ENCODE measurements at places on chromosomes 16 and 17. TPM values are rescaled to one million over a fixed set of nuclear protein-coding genes. Genes with fewer than 3 reads are reported as not detected.
A peak's percentile ranks its signal among the peaks of the same experiment; 100 is the strongest.

GRCh38 chr16:74291577-74292208 lies 4.9 kb upstream of the PSMD7 start:
- H3K4me3 ChIP-seq = no peak overlapping the region
- H3K4me1 ChIP-seq = no peaks in the 10 kb centered on the region

Gene RCVRN
- not detected for total RNA-seq

DNA sequence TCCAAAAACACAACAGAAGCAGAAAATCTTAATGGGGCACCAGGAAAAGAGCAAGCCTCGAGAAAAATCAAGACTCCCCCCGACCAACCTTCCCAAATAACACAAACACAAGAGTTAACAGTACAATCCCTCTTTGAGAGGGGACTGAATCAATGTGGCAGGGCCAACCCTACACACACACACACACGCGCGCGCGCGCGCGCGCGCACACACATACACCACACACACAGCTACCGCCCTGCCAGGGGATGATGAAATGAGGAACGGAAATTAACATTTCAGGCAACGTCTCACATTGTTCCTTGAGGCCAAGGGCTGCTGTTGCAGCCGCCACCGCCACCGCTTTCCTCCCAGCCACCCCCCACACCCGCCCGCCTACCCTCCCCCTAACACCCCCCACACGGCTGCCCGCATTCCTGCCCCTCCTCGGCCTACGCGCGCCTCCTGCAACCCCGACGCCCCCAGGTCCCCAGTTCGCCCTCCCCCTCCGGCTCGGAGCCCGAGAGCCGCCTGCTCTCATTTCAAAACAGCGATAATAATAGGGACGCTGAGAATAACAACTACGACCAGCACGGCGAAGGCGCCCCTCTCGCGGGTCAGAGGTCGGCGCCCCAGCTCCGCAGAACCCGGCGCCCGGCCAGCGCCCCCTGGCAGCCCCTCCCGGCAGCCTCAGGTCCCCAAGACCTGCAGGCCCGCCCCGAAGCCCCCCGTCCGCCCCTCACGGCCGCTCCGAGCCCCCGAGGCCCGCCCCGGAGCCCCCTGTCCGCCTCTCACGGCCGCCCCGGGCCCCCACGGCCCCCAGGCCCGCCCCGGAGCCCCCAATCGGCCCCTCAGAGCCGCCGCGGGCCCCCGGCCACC lies 1.1 kb downstream of the ANKRD11 start:
- peaks cover 3% of the 10 kb centered on the region for H3K4me1 ChIP-seq
- H3K27ac ChIP-seq = no peak overlapping the region
- H3K27me3 ChIP-seq = no peaks in the 10 kb centered on the region

DNA sequence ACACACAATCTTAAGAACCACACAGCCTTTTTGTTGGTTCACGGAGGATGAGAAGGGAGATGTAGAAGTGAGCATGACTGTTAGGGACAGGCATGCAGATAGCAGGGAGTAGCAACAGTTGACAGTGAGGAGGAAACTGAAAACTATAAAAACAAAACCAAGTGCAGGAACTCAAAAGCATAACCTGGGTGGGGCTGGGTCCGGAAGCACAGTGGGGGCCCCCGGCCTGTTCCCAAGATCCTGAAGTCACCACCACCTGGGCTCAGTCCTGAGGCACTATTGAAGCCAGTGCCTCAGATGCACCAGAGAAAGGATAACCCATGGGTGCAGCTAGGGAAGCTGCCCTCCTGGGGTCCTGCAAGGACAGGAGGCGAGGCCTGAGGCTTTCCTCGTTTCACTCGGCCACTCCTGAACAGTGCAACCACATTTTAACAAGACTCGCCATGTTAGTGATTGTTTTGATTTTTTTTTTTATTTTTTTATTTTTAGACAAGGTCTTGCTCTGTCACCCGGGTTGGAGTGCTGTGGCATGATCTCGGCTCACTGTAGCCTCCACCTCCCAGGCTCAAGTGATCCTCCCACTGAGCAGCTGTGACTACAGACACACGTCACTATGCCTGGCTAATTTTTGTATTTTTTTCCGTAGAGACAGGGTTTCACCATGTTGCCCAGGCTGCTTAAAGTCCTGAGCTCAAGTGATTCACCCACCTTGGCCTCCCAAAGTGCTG lies 27.7 kb upstream of the CBX4 start:
- H3K4me1 ChIP-seq = no peaks in the 10 kb centered on the region
- no peaks in the 10 kb centered on the region for H3K36me3 ChIP-seq
- no peaks in the 10 kb centered on the region for H3K27me3 ChIP-seq
- no peak for DNase-seq

Gene B4GALNT2
- not detected for total RNA-seq

DNA sequence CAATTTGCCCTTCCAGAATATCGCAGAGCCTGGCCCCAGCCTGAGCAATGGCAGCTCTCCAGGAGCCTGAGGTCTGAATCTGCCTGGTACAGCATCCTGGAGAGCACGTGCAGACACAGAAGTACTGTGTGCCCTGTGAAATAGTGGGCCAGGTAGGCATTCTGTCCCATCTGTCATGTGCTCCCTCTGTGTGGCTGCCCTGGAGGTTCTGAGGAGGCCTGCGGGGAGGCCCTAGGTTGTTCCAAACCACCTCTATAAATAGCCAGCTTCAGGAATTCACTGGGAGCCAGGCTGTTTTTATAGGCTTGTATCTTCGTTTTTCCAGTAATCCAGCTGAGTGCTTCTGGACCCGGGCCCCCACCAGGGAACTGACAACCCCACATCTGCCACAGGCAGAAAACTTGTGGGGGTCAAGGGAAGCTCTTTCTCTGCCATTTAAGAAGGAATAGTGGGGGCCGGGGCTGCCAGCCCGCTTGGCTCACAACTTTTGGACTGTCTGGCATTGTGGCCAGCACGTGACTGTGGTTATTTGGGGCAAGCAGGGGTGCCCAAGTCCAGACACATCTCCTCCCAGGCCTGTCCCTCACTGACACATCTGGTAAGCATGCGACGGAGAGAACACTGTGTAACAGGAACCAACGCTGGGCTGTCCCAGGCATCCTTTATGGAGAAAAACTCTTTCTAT lies 356.3 kb upstream of the TNRC6C start:
- no peak overlapping the region for H3K4me3 ChIP-seq
- H3K4me1 ChIP-seq = no peaks in the 10 kb centered on the region

DNA sequence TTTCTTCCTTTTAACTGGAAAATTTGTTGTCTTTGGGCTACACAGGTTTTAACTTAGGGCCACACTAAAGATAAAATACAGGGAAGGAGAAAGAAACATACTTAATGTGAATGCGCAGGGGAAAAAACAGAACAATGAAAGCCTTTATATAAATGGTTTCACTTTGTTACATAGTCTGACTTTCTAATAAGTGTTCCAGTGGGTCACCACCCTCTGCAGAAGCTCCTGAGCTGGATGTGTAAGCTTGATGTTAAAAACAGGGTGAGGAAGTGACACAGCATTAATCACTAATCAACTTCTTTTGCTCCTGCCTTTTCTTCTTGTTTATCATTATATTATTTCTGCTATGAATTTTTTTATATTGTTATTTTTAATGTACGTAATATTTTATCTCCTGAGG lies 445.6 kb upstream of the CA10 start:
- DNase-seq = no peak
- no peak overlapping the region for H3K27ac ChIP-seq
- no peak overlapping the region for H3K4me3 ChIP-seq
- no peaks in the 10 kb centered on the region for H3K27me3 ChIP-seq
- H3K4me1 ChIP-seq = no peaks in the 10 kb centered on the region

GRCh38 chr16:58096249-58096648 lies 32.9 kb downstream of the CFAP20 start:
- no peak overlapping the region for H3K4me3 ChIP-seq
- H3K4me1 ChIP-seq = no peaks in the 10 kb centered on the region
- no peaks in the 10 kb centered on the region for H3K27me3 ChIP-seq

DNA sequence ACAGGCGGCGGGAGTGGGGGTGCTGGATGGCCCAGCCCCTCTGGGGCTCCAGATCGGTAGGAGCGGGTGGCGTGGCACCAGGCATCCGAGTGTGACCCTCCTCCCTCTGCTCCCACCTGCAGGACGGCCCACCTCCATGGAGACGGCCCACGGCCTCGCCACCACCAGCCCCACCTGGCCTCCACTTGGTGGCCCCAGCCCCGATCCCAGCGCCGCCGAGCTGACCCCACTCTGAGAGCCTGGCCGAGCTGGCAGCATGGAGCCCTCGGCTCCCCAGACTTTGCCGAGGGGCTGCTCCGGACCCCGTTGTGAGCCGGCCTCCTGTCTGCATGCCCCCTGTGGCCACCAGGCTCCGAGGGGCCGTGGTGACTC lies 4.7 kb upstream of the NUDT16L1 start:
- no peaks in the 10 kb centered on the region for H3K27me3 ChIP-seq
- no peak overlapping the region for H3K27ac ChIP-seq
- DNase-seq = no peak

Gene FBXL20
- total RNA-seq = 18.2 TPM

DNA sequence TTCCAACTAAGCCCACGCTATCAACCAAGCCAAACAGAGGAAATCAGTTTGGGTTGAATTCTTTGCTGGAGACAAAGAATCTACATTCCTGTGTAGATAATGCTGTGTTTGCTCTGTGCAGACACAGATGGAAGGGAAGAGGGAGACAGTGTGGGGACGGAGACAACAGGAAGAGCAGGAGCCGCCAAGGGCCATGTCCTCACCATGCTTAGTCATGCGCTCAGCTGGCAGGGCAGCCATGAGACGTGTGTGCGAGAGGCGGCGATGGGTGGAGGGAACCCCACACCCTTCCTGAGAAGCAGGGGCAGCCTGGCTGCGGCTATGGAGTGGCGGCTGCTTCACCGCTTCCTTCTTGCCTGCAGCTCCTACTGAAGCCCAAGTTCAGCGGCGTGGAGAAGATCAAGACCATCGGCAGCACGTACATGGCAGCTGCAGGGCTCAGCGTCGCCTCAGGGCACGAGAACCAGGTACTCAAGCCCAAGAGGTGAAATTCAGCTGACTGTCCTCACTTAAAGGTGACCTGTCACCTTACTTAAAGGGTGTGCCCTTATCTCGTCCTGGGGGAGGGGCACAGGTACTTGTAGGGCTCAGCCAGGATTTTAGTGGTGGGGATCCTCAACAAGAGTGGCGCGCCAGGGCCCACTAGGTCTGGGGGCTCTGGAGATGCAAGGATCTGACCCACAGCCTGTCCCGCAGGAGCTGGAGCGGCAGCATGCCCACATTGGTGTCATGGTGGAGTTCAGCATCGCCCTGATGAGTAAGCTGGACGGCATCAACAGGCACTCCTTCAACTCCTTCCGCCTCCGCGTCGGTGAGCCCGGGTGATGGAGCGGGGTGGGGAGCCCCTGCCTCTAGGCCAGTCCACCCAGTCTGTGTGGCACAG lies 47.5 kb downstream of the ADCY7 start:
- H3K27me3 ChIP-seq = no peaks in the 10 kb centered on the region
- H3K4me1 ChIP-seq = no peaks in the 10 kb centered on the region
- H3K27ac ChIP-seq = no peak overlapping the region

GRCh38 chr17:78675316-78675616 lies 98.1 kb upstream of the DNAH17 start:
- no peaks in the 10 kb centered on the region for H3K27me3 ChIP-seq
- no peak overlapping the region for H3K4me3 ChIP-seq
- H3K4me1 ChIP-seq = no peaks in the 10 kb centered on the region
- H3K36me3 ChIP-seq = no peaks in the 10 kb centered on the region

DNA sequence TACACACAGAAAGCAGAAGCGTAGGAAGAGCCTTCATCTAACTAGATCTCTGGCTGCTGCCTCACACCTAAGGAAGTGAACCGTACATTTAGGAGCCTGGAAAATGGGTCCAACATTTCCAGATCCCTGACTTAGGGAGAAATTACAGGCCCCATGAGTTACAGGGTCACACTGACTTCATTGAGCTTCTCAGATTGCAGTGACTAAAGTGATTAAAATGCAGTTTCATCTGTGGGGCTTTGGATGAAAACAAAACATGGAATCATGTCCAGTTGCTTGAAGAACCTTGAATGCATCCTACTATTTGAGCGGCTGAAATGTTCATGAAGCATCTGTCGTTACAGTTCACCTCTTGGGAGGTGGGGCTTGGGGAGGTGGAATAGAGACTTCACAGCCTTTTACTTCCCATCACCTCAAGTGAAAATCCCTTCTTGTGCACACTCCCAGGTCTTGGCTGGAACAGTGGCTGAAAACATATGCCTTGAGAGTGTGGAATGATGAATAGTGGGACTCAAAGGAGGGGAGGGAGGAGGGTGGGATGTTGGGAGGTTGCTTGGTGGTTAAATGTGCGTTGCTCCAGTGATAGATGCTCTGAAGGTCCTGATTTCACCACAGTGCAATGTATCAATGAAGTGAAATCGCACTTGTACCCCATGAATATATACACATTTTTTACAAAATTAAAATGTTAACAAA lies 19.7 kb downstream of the TEKT3 start:
- no peak overlapping the region for H3K4me3 ChIP-seq
- no peaks in the 10 kb centered on the region for H3K27me3 ChIP-seq
- no peak for DNase-seq
- no peaks in the 10 kb centered on the region for H3K4me1 ChIP-seq
- no peak overlapping the region for H3K27ac ChIP-seq

- H3K27me3 ChIP-seq = no peaks in the 10 kb centered on the region
- H3K27ac ChIP-seq = no peak overlapping the region
- DNase-seq = no peak
- no peak overlapping the region for H3K4me3 ChIP-seq
- no peaks in the 10 kb centered on the region for H3K4me1 ChIP-seq
Observed at GRCh38 chr17:63609816-63610573, 9.3 kb downstream of the TACO1 start.

DNA sequence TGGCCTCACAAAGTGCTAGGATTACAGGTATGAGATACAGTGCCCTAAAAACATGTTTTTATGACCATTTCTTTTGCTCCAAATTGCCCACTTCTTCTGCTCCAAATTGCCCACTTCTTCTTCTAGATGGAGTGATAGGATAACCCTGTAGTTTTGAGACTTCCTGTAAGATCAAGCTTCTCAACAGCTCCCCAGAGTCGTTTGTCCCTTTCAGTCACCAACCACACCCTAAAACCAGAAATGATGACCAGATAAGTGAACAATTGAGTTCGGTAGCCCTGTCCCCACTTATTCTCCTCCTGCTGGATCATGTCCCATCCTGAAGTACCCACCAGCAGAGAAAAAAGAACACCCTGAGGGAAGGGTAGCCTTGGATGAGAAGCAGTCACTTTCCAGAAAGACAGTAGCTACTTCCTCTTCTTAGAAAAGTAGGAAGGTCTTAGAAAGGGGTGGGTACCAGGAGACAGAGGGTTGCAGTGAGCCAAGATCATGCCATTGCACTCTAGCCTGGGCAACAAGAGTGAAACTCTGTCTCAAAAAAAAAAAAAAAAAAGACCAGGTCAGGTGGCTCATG lies 2.5 kb downstream of the ODAD4 start:
- H3K4me1 ChIP-seq = no peaks in the 10 kb centered on the region
- H3K36me3 ChIP-seq = no peaks in the 10 kb centered on the region
- H3K27ac ChIP-seq = no peak overlapping the region
- H3K4me3 ChIP-seq = no peak overlapping the region

- peaks cover 6% of the 10 kb centered on the region for H3K4me1 ChIP-seq
- peaks cover 5% of the 10 kb centered on the region for H3K36me3 ChIP-seq
- H3K4me3 ChIP-seq = peak overlapping the region; percentile 68
- no peak for DNase-seq
- H3K27me3 ChIP-seq = no peaks in the 10 kb centered on the region
- H3K27ac ChIP-seq = no peak overlapping the region
Observed at GRCh38 chr17:1762901-1763898, 1.3 kb downstream of the SERPINF1 start.

Gene SALL1
- total RNA-seq = 101 TPM

Data from H9 (cell line).